ENCODE measurements at places on chromosomes 7 and 10. TPM values are rescaled to one million over a fixed set of nuclear protein-coding genes. Genes with fewer than 3 reads are reported as not detected.

- no peak for DNase-seq
Observed at GRCh38 chr7:44184206-44184872, 4.9 kb downstream of the GCK start.

TMEM236 gene
- 1.7 TPM for total RNA-seq

DNA sequence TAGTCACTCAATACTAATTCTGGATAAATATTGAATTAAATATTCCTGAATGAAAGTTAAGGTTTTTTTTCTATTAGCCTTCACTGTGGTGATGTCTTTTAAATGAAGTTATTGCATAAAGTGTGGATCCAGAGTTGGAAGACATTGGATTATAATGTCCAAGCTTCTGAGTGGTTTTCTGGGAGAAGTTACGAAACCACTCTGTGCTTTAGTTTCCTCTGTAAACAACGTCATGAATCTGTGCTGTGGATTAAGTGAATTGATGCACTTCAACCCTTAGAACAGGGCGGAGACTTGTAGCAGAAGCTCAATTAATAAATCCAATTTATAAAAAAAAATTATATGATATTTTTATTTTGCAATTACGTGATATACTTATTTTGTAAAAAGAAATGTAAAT, 271.7 kb downstream of the BICC1 start:
- DNase-seq, result no peak

DNA sequence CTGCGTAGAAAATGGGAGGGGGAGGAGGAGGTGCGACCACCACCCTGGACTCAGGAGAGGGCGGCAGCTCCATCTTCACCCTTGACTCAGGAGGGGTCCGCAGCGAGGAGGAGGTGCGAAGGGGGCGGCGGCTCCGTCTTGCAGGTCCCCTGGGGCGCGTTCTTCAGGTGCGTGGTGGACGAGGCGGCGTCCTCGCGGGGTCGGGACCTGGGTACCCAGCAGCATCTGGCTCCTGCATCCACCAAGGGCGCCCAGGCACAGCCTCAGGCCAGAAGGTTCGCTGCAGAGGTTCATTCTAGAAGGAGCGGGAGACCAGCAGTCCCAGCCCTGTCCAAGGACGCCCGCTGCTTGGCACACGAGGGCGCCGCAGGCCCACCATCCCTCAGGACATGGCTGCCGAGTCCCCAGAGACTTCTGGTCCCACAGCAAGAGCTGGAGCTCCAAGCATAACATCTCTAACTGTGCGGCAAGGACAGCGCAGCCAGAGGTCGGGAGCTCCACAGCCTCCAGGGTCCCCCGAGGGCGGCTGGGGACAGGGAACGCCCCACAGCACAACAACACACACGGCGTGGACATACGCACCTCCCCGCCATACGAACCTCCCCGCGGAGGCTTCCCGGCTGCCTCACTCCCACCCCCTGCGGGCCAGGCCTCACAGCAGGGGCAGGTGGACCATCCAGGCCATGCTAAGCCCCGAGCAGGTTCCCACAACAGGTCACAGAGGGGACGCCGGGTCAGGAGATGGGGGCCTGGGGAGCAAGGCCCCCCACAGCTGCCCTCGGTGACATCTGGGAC, 16.8 kb upstream of the DPYSL4 start:
- peak; percentile 73 for DNase-seq

DNA sequence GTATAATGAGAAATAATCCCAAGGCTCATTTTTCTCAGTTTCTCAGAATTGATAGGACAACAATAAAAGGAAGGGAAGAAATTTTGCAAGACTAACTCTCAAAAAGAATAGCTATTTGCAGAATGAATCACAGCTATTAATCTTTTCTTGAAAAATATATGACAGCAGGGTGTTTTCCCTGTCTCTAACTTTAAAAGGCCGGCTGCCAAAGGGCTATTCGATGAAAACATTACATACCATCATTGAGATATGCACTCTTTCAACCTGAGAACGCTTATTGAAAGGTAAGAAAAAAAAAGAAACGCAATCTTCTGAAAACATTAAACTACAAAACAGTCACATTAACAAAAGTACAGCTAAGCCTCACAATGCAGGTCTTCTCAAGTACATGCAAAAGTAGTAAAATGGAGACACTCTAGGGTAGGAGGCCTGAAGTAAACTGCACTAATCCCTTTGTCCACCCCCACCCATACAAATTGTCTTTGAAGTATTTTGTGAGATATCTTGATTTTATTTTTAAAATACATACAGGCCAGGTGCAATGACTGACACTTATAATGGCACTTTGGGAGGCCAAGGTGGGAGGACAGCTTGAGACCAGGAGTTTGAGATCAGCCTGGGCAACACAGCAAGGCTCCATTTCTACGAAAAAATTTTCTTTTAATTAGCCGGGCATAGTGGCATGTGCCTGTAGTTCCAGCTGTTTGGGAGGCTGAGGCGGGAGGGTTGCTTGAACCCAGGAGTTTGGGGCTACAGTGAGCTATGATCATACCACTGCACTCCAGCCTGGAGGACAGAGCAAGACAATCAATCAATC, 83.0 kb downstream of the PARD3 start:
- DNase-seq, result no peak
